SW480 (cell line): ENCODE measurements at places on chromosomes 3 and 15.

DNA sequence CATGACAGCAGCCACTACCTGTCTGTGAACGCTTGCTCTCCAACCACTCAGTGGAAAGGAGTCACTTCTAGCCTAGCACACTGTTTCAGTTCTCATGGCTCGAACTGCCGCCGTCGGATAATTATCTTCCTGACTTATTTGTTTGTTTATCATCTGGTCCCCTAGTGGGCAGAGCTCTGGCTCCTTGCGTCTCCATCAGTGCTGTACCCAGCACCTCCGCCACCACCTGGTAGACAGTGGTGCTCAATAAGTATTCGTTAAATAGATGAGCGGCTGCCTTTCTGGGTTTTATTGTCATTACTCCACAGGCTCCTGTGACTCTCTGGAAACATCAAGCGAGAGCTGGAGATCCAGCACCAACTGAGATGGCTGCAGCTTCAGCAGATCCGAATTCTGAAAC, 297.5 kb downstream of the NTRK3 start:
- peak; percentile 11 for DNase-seq

- no peak for DNase-seq
These were observed 23.6 kb downstream of the FAH start for GRCh38 chr15:80176443-80176842.

- no peak for DNase-seq
These were observed 161.3 kb downstream of the EPHB1 start for GRCh38 chr3:134956395-134956794.

- DNase-seq = peak; percentile 62
These were observed 6.8 kb downstream of the STOML1 start for GRCh38 chr15:73985101-73985873.

GRCh38 chr3:133426721-133427120, 26.9 kb downstream of the BFSP2 start:
- no peak for DNase-seq

GRCh38 chr3:171516765-171517164, 56.6 kb upstream of the TNIK start:
- peak; percentile 8 for DNase-seq

- no peak for DNase-seq
These were observed 137.6 kb downstream of the KLHL25 start for GRCh38 chr15:85657132-85657531.

- DNase-seq = peak; percentile 76
These were observed 631 bp downstream of the NKTR start for GRCh38 chr3:42600958-42601675.

DNA sequence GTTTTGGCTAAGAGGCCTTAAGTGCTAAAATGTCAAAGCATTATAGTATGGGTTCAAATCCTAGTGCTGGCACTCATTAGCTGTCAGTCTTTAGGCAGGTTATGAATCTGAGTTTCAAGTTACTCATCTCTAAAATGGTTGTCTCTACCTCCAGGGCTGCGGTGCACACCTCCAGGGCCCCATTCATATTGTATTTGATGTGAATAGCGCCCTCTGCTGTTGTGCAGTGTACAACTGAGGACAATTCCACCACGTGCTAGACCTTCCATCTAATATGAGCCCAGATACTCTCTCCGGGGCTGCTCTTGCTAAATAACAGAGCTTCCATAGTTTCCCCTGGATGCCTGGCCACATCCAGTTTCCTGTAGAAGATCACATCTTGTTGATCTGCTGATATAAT, 54.3 kb downstream of the OXNAD1 start:
- no peak for DNase-seq

DNA sequence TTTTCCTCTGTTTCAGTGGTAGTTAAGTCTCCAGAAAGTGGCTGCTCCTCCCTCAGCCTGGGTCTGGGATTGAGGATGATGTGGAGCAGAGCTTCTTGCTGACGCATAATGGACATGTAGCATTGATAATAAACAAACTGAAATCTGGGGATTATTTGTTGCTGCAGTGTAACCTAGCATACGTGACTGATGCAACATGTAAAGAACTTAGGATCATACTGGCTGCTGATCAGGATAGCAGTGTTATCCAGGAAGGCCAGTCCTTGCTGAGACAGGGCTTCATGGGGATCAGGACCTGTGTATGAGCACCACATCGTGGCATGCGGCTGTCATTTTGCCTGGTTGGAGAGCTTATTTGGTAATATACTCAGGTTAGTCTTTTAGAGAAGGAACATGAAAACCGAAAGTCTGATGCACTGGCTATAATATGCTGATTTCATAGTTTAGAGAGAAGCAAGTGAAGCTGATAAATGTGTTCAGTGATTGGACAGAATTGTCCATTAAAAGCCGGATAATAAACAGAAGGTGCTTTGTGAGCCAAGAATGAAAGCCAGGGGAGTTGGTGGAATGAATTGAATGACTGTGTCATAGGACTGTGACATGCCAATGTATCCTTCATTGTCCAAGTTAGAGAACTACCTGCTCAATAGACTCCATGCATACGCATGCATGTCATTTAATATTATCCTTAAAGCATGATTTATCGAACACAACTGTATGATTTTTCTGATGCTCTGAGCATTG, 4.1 kb downstream of the MINAR1 start:
- DNase-seq = no peak

DNA sequence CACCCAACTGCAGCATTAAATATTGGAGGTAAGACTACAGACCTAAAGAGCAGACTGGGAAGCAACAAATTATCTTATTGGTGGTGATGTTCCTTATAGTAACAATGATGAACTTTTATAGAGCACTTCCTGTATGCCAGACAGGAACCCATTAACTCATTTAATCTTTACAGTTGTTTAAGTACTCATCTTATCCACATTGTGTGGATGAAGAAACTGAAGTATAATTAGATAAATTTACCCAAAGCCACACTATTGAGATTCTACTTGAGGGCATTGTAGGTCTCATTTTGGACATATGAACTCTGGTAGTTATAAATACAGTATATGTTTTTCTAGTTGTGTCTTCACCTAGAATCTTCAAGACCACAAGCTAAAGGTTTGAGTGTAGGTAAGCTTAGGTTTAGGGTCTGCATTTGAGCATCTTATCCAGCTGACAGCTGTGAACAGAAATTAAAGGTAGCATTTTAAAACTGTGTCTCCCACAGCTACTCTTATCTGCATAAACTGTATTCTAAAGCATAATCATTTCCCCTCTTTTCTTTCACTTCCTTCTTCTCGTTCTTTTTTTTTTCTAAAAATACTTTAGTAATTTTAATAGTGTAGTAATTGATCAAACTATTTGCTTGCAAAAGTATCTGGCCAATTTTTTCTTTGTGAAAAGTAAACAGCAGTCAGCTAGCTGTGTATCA, 138.2 kb downstream of the UBE2E2 start:
- DNase-seq = no peak

- DNase-seq = no peak
These were observed 9.5 kb downstream of the EBLN2 start for GRCh38 chr3:73070675-73071575.

DNA sequence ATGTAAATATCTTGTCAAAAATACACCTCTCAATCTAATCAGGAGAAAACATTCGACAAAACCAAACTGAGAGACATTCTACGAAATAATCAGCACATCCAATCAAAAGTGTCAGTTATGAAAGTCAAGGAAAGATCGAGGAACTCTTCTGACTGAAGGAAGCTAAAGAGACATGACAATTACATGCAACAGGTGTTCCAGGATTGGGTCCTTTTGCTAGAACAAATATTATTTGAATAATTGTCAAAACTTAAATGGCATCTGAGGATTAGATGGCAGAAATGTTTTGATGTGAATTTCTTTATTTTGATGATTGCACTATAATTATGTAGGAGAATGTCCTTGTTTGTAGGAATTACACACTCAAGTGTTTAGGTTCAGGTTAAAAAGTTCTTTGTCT, 124.1 kb upstream of the HES1 start:
- DNase-seq = no peak

DNA sequence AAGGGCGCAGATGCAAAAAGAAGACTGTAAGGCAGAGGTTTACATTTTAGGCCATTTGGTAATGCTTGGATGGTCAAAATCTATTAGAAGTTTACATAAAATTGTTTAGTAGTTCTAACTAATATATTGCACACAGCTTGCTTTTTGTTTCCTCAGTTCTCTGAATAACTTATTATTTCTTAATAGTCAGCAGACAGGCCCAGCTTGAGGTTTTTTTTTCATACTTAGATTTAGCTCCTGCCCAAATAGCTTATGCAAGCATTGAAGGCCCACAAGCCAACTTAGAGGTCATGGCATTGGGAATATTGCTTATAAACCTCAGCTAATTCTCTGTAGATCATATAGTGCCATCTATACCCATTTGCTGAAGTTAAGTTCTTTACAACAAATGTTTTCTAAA, 172.5 kb downstream of the RAP2B start:
- DNase-seq = no peak

GRCh38 chr3:61955483-61955882, 394.1 kb downstream of the PTPRG start:
- DNase-seq = no peak

- no peak for DNase-seq
These were observed 274.5 kb upstream of the PEX5L start for GRCh38 chr3:180311242-180311641.

DNA sequence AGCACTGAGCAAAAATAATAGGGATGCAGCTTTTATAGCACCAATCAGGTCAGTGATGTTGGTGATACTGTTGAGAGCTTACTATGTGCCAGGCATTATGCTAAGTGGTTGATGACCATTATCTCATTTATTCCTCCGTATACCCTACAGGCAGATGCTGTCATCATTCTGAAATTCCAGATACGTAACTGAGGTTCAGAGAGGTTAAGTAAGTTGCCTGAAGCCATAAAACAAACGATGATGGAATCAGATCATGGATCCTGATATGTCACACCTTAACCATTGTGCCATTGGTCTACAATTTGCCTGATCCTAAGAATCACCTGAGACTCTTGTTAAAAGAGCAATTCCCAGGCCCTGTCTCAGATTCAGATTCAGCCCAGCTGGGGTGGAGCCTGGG, 49.5 kb downstream of the ST6GAL1 start:
- DNase-seq = no peak

DNA sequence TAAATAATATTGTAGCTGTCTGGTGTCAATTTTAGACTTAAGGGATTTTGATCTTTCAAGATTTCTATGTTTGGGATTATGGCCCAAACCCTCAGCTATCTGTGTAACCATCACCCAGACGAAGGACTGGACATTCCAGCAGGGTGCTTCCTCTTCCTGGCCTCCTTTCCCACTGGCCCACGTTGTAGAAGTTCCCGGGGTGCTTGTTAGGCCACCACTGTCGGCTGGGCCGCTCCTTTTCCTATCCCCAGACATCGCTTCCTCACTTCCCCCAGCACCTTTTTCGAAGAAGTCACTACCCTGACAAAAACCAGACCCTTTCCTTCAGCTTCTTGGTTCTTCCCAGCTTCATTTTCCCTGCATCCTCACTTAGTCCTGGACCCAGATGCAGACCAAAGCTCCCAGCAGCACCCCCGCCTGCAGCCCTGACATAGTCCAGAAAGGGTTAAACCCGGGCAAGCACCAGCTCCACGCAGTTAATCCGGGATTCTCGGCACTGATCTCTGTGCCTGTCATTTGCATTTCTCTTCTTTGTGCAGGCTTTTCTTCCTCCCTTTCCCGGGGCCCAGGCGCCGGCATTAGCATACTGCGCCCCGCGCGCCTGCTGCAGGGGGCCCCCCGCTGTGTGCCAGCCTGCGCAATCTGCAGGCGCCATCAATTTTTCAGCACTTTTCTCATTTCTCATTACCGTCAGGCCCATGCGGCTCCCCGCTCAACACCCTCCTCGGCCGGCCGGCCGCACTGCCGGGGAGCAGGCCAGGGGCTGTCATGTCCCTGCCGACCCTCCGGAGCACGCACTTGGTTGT, 90.6 kb downstream of the ZNF621 start:
- no peak for DNase-seq

DNA sequence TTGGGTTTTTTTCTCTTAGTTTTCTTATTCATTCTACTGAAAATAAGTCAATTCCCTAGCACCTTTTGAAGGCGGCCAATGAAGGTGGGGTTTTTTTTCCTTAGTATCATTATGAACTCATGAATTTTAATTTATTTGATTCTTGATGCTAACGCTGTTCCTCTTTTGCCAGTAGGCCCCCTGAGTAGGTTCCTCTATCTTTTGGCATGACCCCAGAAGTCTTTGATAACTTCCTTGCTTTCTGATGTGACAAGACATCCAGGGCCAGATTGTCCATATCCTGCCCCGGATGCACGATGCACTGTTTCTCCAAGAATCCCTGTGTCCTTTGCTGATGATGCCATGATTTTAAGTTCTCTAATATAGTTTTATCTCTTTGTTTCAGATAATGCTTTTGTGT, 20.6 kb downstream of the LRRK1 start:
- DNase-seq = no peak

- DNase-seq = no peak
These were observed 21.3 kb downstream of the LRIG1 start for GRCh38 chr3:66479532-66479947.

DNA sequence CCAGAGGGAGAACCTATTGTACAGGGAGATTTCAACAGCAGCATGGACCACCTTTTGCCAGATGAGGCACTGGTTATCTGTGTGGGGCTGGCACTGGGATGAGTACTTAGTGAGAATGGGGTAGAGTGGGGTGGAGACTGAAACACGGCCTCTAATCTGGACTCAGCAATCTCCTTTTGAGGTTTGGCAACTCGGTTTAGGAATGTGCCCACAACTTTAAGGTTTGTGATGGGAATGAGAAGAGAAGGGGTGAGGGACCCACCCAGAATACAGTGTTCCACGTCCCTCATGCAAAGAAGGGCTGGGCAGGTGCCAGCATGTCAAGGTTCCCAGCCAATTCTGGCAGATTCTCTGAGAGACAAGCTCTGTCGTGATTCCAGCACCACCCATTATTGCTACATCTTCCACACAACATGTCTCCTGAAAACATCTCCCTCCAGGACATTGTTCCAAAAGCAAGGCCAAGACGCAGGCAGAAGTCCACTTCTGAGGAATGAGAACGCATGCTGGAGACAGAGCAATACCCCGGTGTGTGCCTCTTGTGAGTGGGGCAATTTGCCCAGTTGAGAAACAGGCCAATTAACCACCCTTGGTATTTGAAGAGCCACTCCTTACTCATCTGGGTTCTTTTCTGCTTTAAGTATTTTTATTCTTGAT, 37.5 kb upstream of the CCR4 start:
- no peak for DNase-seq

DNA sequence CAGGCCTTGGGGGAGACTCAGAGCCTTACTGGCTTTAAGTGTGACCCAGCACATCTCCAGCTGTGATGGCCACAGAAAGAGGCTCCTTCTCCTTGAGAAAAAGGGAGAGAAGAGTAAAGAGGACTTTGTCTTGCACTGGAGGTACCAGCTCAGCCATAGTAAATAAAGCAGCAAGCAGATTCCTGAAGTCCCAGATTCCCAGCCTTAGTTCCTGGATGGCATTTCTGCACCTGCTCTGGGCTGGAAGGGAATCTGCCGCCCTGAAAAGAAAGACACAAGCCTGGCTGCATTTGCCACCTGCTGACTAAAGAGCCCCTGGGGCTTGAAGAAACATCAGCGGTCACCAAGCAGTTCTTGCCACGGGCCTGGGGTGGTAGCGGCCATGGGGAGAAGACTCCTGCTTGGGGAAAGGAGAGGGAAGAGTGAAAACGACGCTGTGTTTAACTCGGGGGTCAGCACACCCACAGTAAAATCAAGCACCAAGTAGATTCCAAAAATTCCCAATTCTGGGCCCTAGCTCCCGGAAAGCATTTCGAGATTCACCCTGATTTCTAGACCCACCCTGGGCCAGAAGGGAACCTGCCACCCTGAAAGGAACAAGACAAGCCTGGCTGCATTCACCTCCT, 24.2 kb upstream of the TNK2 start:
- DNase-seq = no peak

GRCh38 chr15:38671675-38672254, 107.2 kb upstream of the RASGRP1 start:
- no peak for DNase-seq

- peak; percentile 82 for DNase-seq
These were observed at the start of gene DCUN1D1 for GRCh38 chr3:182980204-182981037. TSS of gene DCUN1D1 (minus strand) at chr3:182980538. CDS start at chr3:182980489, 49 bp downstream.

- peak; percentile 82 for DNase-seq
These were observed 5.3 kb upstream of the STRA6 start for GRCh38 chr15:74207652-74208440.
